ENCODE measurements at places on chromosomes 3 and 15.

GRCh38 chr3:53109891-53110771 lies 20.1 kb downstream of the RFT1 start:
- no peak for DNase-seq

- no peak for DNase-seq
Observed at GRCh38 chr3:136194409-136195257, 1.5 kb downstream of the MSL2 start.

DNA sequence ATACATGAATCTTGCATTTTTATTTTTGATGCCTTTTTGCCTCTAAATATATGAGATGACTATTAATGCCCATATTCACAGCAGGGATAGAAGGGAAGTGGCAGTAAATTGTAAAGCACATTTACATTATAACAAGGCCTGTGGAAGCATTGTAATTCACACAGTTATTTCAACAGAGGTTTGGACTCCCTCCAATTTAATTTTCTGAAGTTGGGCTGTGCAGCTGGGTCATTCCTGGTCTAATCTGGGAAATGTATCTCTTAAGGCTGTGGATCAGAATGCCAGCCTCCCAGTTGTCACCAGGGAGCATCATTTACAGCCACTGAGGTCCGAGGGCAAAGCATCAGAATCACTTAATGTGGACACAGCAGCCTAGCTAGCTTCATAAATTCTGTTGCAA lies 434.5 kb downstream of the MFSD1 start:
- DNase-seq: no peak

DNA sequence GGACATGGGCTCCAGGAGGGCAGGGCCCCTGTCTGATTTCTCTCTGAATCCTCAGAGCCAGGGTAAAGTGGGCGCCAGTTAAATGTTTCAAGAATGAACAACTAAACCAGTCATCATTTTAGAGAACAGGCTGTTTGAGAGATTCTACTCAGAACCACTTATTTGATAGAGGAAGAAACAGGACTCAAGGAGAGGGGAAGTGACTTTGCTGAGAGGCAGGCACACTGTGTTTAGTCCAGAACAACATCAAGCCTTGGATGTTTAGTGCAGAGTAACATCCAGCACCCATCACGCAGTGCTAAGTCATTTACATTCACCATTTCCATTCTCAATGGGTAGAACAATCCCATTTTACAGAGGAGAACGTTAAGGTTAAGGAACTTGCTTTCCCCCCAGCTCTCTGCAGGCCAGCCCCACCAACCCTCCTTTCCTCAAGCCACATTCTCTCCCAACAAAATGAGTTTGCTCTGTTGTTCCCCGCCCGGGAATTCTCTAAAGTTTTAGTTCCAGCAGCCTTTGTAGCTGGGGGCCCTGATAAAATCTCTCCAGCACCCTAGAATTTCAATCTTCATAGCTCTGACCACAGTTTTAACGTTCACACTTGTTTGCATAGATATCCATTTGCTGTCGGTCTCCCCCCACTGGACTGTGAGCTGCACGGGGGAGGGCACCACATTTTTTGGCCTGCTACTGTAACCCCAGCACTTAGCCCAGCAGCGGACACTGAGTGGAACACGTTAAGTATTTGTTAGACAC lies 962 bp downstream of the NMNAT3 start:
- DNase-seq: no peak

DNA sequence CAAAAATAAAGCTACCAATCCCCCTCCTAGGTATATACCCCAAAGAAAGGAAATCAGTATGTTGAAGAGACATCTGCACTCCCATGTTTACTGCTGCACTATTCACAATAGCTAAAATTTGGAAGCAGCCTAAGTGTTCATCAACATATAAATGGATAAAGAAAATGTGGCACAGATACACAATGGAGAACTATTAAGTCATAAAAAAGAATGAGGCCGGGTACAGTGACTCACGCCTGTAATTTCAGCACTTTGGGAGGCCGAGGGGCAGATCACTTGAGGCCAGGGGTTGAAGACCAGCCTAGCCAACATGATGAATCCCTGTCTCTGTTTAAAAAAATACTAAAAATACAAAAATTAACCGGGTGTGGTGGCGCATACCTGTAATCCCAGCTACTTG lies 10.0 kb upstream of the PTPN9 start:
- DNase-seq: no peak

GRCh38 chr3:123098426-123099330 lies 31.9 kb downstream of the PDIA5 start:
- no peak for DNase-seq

DNA sequence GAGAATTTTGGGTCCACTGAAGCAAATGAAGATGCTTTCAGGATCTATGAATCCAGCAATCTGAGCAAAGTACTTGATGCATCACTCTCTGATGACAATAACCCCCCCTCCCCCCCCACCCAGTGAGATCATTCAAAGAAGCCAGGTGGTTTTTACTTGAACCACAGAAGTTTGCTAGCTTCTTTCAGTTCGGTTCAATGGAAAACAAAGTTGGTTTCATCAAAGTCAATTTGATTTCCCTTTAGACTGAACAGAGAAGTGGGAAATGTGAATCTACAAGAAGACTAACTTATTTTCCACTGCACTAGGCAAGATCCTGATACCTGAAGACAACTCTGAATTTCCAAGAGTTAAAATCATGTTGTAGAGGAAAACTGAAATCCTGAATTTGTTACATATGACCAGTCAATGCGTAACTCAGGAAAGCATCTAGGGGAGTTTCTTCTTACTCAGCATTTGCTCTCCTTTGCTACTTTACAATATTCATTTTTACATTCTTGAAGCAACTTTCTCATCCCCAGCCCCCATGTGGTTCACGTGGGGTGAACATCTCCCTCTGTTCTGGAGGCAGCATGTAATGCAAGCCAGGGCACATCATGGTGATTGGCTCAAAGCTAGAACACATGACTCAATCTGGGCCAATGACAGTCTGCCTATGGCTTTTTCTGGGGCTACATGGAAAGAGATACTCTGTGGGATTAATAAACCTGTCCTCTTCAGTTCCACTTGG lies 572.6 kb downstream of the FOXP1 start:
- no peak for DNase-seq

- DNase-seq: no peak
Observed at GRCh38 chr15:71151081-71151480, 35.8 kb downstream of the THSD4 start.

- DNase-seq: no peak
Observed at GRCh38 chr15:83431521-83431920, 15.6 kb upstream of the SH3GL3 start.

- DNase-seq: no peak
Observed at GRCh38 chr3:81549831-81550230, 211.6 kb downstream of the GBE1 start.

DNA sequence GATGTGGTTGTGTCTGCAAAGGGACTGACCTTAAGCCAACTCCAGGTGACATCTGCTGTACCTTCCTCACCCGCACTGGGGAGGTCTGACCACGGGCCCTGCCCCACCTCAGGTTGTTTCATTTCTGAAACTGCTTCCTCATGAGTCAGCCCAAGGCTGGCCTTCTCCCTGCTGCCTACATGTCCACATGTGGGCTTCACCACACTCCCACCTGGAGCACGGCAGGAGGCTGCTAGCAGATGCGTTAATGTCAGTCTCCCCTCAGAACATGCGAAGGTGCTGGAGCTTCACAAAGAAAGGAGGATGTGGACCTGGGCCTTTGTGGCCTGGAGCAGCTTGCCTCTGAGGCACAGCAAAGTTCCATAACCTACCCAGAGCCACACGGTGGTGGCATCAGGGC lies 69.4 kb upstream of the PLXNA1 start:
- DNase-seq: no peak

- no peak for DNase-seq
Observed at GRCh38 chr15:79898369-79898768, 1.6 kb upstream of the MTHFS start.

GRCh38 chr3:42589382-42590109 lies 1.1 kb upstream of the SS18L2 start:
- no peak for DNase-seq

DNA sequence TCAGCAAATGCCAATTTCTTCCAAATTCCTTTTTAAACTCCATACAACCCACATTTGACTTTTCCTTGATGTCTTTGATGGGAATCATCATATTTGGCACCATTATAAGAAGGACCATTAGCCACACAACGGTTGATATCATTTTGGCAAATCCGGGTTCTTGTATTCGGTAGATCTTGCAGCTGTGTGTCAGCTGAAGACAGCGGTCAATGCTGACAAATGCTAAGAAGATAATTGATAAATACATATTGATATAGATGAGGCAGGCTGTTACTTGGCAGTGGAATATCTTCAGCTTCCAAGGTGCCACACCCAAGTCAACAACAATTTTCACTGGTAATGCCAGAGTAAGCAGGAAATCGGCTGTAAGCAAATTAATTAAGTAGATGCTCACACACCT lies 4.2 kb downstream of the GPR171 start:
- no peak for DNase-seq

DNA sequence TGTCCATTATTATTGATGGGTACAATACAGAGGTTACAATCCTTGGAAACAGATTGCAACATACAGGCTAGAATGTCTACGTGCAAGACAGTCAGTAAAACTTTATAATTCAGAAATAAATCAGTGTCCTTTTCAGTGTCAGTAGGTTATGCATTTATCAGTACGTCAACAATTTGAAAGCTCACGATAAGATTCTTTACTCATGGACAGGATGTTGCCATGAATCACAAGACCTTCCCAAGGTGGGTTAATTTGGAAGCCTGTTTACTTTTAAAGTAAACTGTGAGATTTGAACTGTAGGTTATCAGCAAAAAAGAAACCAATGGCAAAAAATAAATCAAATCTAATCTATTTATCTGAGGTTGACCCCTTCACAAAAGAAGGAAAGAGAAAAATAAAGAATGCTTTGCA lies 243.9 kb upstream of the AGTR1 start:
- DNase-seq: no peak

DNA sequence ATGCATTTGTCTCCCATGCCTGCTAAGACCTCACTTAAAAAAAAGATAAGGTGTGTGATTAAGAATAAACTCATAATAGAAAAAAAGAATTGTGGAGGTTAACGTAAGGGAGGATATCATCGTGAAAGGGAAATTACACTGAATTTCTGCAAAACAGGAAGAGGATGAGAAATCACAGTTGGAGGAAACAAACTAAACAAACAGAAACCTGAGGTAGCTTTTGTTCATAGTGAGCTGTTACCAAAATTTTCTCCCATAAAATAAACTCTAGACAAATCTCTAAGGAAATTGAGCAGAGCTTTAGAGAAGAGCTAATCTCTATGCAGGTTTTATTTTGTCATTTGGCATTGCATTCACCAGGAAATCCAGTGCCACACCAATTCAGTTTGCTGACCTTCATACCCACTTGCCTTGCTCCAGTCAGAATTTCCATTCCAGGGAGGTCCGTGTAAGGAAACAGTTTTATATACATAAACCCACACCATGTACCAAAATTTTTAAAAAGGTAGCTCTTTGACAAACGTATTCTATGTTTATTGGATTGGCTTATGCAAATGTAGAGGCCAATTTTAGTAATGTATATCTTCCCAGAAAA lies 231.2 kb downstream of the MBNL1 start:
- DNase-seq: no peak

DNA sequence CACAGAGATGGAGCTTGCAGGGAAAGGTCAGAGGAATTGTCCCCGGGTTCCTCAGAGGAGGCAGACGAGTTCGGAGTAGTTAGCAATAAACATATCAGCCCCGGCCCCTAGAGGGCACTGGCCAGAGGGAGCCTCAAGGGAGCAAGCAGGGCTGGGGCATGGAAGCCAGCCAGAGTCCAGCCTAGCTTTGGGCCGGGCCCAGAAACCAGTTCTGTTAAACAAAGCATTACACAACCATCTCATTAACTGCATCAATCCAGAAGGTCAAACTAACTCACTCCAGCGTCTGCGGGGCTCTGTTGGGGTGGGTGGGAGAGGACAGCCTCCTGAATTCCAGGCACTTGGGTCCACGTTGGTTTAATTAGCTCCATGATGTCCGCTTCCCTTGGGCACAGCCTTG lies 41.0 kb upstream of the IREB2 start:
- DNase-seq: no peak

DNA sequence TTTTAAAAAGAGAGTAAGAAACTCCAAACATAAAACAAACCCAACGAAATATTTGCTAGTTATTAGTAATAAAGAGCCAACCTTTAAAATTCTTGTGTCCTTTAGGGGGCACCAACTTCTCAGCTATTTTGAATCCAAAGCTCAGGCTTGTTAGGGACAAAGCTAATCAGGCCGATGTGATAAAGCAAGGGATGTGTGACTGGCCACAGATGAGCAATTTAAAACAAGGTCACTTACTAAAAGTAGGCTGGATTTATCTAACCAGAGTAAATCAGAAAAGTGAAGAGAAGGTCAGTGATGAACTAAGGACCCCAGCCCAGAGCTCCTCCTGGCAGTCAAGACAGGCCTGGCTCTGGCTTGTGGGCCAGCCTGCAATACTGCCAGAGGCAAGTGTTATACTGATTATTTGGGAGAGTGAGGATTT lies 108.5 kb downstream of the CYP19A1 start:
- DNase-seq: no peak

DNA sequence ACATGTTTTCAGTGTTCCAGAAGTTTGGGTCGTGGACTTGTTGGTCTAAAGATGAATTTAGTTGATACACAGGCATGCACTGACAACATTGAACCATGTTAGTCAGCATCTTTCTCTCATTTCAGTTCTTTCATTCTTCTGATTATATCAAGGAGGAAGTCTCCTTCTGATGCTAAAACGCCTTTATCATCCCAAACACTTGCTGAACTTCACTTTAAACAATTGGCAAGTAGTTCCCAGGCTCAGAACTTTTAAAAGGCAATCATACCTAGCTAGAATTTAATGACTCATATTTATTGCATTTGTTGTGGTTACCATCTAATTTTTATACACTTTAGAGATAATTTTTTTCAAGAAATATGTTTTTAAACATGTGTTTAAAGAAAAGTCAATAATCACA lies 15.9 kb downstream of the LMCD1 start:
- no peak for DNase-seq

GRCh38 chr15:97992823-97993222 lies 32.3 kb downstream of the ARRDC4 start:
- no peak for DNase-seq

GRCh38 chr3:146067048-146067447 lies 93.9 kb downstream of the PLOD2 start:
- DNase-seq: no peak

DNA sequence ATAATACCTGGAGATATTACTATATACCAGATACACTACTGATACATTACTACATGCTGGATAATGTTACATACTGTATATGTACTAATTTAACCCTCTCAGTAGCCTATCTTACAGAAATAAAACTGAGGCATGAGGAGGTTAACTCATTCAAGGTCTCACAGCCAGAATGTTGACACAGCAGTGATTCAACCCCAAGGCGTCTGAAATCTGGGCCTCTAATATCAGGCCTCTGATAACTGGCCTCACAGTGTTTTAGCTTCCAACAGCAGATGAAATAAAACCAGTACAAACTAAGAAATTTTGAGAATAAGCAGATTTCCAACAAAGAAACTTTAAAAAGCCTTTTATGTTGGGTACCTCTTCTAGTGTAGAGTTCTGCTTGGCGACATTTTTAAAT lies 23.4 kb downstream of the DZIP1L start:
- DNase-seq: no peak
